ENCODE measurements at places on chromosomes 4 and X.
A peak's percentile ranks its signal among the peaks of the same experiment; 100 is the strongest.

- no peak for DNase-seq
Measured at GRCh38 chr4:6361076-6361784, 91.6 kb downstream of the WFS1 start.

- DNase-seq, result no peak
Measured at GRCh38 chrX:134713618-134714107, 55.4 kb upstream of the PLAC1 start.

- DNase-seq, result peak; percentile 14
Measured at GRCh38 chr4:173420324-173420752, 21.4 kb upstream of the SCRG1 start.

DNA sequence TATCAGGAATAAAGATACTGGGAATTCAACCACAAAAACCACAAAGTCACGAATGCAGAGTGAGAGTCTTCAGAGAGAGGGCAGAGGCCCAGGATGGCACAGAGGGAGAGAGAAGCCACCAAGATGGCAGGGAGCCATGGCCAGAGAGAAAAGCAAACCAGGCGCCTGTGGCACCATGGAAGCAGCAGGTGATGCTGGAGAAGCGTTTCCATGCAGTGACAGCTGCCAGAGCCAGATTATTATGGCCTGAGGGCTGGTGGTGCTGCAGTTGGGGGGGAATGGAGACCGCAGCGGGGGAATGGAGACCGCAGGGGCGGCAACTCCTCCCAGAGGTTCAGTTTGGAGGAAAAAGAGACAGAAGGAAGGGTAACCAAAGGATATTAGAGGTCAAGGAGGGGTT is 5.8 kb downstream of the TAFAZZIN start:
- DNase-seq, result peak; percentile 75

GRCh38 chrX:113741744-113742143 is 842.1 kb upstream of the HTR2C start:
- DNase-seq, result peak; percentile 5

DNA sequence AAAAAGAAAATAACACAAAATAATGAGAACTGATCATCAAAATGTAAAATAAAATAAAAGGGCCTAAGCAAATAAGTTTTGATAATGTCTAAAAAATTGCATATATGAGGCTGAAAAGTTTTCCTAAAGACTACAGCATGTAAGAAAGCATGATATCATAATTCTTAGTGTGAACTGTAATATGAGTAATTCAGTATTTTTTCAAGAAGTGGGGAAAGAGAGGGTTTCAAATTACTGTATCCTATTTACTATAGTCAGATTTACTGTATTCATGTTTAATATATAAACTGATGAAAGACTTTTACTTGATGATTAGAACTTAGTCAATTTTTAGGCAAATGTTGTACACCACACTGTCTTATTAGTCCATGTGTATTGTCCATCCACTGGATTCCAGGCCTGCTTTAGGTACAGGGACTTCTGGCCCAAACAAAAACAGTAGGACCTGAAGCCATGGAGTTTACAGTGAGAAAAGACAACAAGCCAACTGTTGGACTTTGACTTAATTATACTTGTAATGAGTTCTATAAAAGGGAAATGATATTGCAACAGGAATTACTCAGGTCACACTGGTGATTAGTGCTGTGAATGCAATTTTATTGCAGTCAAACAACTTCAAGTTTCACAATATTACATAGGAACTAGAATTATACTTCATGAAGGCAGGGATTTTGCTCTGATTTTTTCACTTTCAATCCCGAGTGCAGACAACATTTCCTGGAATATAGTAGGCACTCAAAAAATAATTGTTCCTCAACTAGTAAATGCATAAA is 517.7 kb upstream of the GALNT7 start:
- no peak for DNase-seq

GRCh38 chr4:1196421-1197183 is 24.2 kb upstream of the SPON2 start:
- no peak for DNase-seq

- peak; percentile 28 for DNase-seq
Measured at GRCh38 chr4:137408527-137409177, 123.6 kb downstream of the PCDH18 start.

- peak; percentile 46 for DNase-seq
Measured at GRCh38 chrX:130975947-130976346, 72.9 kb upstream of the ENOX2 start.

DNA sequence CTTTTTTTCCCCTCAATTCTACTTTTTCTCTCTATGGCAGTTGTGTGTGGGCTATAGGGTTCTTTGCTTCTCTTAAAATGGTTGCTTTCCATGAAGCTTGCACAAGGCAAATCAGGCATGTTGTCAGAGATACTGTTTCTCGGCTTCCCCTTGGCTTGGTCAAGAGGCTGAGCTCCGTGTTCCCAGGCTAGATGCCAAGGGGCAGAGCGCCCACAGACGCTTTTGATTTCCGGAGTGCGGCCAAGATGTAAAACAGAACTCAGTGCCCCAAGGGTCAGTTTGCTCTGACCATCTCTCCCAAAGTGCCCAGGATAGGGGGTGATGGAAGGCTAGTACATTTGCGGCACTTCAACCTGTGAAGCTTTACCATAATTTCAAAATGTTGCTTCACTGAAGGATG is 64.2 kb upstream of the DIPK2B start:
- DNase-seq, result no peak

All from NCI-H146 (cell line).